ENCODE measurements at places on chromosomes 6 and 20.

GRCh38 chr6:36735110-36736071, 37.8 kb downstream of the RAB44 start:
- peak; percentile 24 for DNase-seq

GRCh38 chr6:98836025-98836961, 1.9 kb downstream of the POU3F2 start:
- no peak for DNase-seq

DNA sequence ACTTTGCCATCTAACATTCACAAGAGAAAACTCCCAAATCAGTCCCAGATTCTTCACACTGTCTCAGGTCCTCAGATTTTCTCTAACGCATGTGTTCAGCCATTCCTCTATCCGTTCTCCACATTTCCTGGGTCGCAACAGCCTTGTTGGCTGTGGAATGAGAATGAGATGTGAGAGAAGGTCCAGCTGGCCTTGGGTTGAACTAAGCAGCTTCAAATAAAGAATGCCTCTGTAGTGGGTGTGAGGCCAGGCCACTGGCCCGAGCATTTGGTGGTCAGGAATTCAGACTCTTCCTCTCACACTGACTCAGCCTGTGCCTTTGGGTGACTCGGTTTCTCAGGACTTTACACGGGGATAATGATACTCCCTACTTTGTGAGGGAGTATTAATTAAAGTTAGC, 73.8 kb upstream of the CCN6 start:
- no peak for DNase-seq

- no peak for DNase-seq
Measured at GRCh38 chr6:143098054-143098671, 37.5 kb downstream of the AIG1 start.

- no peak for DNase-seq
Measured at GRCh38 chr6:41568585-41569384, 22.6 kb downstream of the FOXP4 start.

GRCh38 chr6:11729076-11729475, 49.5 kb downstream of the ADTRP start:
- DNase-seq: no peak

GRCh38 chr20:57155415-57155814, 111.0 kb downstream of the BMP7 start:
- DNase-seq: no peak

DNA sequence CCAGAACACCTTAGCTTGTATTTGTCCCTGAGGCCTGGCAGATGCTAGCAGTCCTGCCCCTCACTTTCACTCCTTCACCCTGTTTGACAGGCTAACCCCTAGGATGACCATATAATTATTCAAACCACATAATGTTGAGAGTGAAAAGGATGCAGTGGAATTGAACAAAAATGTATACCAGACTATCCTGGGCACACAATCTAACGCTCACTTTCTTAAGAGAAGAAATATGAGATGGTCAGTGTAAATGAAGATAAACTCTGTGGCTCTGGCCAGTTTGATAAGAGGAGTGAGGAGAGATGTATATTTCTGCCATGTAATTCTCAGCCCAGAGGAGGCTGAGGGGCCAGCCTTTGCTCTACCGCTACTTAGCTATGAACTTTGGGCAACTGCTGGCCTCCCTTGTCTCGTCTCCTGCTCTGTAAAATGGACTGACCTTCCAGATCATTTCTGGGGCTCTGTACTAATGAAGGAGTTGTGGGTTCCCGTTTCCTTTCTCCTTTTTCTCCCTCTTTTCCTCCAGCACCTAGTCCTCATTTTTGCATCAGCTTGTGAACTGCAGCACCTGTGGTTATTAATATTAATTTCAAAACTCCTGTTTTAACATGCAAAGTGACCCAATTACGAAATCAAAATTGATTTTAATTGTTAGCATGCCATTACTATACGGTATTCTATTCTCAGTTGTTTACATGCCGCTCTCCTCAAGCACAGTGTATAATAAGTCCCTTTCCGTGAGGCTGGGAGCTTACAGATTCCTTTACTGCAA, 92.5 kb upstream of the IYD start:
- no peak for DNase-seq

DNA sequence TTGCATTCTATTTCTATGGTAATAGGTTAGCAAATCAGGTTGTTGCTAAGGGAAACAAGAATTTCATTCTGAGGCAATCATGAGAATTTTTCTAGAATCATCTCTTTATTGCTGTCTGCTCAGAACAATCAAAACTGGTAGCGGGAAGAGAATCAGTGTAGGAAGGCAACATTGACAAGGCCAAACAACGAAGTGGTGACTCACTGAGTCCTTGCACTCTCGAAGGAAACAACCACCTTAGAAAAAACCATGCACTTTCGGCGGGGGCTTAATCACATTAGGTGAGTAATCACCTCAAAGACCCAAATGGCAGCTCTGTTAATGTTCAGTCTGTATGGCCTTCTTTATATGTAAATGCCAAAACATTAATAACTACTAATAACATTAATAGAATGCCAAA, 78.8 kb upstream of the MAP7 start:
- no peak for DNase-seq

- no peak for DNase-seq
Measured at GRCh38 chr20:62336329-62336728, 30.8 kb downstream of the LAMA5 start.

- DNase-seq: no peak
Measured at GRCh38 chr20:19515074-19515473, 243.0 kb upstream of the RIN2 start.

DNA sequence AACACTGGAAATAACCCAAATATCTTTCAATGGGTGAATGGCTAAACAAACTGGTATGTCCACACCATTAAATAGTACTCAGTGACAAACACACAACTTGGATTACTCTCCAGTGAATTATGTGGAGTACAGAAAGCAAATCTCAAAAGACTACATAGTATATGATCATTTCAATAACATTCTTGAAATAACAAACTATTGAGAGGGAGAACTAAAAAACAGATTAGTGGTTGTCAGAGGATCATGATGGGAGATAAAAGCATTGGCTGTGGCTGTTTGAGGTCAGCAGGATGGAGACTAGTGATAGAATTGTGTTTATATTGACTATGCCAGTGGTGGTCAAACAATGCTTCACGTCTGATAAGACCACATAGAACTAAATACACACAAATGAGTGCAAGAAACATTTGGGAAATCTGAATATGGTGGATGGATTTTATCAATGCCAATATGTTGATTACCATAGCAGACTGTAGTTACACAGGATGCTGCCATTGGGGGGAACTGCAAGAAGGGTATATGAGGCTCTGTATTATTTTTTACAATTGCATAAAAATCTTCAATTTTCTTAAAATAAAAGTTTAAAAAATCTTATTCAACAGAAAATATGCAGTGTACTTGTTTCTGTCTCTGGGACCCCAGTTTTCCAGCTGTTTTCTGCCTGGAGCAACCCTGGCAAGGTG, 242.0 kb downstream of the TBXT start:
- no peak for DNase-seq

DNA sequence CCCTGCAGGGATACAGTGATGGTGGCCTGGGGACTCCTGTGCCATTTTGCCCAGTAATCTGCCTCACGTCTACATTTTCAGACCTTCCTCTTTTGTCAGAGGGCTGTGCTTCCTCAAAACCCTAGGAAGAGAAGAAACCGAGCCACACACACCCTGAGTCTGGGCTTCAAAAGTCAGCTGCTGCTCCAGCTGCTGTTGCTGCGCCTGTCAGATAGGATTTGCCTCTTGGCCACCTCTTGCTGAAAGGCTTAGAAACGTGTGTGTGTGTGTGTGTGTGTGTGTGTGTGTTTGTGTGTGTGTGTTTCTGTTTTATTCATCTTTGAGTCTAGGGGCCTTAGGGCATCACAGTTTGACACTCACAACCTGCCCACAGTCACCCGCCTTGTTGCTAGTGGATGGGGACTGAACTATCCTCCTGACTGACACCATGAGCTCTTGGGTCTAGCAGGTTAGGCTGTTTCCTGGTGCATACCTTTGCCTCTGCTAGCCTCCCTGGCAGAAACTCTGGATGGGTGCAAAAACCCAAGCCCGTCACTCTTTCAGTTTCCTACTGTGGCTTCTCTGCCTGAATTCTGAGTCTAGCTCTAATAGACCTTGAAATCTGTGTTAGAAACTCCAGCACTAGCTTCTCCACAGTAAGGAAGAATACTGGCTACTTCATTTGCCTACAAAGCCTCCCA, 94.9 kb upstream of the CEP85L start:
- no peak for DNase-seq

DNA sequence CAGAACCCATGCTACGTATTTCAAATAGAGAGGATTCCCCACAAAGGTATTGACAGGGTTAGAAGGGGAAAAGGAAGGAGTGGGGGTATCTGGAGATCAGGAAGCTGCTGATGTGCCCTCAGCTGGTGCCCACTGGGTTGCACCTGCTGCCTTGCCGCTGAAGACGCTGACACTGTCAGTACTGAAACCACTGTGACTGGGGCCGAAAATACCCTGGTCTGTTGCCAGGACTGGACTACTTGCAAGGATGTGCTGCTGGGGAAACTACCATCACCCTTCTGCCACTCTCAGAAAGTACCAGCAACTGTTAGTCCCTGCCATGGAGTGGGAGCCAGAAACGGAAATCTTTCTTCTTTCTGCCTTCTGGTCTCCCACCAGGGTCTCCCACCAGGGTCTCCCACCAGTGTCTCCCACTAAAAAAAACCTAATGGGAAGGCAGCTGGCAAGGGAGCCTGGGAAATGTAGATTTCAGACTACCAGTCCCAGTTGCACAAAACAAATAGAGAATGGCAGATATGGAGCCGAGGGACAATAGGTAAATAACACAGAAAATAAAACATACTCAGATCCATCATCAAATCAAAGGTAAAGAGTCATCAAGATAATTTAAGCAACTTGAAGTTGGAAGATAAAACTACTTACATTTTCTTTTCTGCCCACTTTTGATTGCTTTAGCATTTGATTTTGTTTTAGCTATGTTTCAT, 204.8 kb downstream of the TPBG start:
- no peak for DNase-seq

DNA sequence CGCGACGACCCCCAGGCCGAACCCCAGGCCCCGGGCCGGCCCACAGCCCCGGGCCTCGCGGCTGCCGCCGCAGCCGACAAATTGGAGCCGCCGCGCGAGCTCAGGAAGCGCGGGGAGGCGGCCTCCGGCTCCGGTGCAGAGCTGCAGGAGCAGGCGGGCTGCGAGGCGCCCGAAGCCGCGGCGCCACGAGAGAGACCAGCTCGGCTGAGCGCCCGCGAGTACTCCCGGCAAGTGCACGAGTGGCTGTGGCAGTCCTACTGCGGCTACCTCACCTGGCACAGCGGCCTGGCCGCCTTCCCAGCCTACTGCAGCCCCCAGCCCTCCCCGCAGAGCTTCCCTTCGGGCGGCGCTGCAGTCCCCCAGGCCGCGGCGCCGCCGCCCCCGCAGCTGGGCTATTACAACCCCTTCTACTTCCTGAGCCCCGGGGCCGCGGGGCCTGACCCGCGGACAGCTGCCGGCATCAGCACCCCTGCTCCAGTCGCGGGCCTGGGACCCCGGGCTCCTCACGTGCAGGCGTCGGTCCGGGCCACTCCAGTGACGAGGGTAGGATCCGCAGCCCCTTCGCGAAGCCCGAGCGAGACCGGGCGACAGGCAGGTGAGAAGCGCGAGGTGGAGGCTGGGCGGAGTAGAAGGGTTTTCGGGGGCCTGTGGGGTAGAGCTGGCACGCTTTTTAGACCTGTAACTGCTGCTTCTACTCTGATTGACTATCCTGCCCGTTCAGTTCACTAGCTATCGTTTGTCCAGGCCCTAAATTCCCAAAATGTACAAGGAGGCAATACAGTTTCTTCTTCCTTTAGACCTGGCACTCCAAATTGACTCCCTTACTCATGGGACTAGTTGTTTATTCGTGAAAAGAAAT, 654 bp downstream of the FAM8A1 start:
- DNase-seq: peak; percentile 42

GRCh38 chr6:41958022-41958856, 16.6 kb upstream of the CCND3 start:
- no peak for DNase-seq

DNA sequence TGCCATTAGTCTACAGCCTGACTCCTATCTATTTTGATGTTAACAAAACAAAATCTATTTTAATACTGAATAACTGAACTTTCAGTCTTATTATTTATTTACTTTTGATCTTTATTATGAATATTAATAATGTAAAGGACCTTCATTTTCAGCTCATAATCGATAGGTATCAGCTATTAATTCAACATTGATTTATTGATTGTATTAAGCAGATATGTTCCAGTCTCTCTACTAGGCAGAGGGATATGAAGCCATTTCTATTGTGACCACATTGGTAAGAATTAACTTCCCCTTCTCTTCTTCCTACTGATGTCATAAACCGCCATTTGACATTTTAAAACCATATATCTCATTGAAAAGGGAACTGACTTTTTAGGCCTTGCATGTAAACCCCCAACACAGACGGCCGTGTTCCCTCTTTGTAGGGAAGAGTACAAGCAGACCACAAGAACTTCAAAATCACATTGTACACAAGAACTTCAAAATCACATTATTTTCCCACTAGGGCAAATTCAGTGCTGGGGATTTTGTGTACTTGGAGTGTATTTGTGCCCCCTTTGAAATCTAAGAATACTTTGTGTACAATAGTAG, 69.5 kb upstream of the FABP7 start:
- no peak for DNase-seq

DNA sequence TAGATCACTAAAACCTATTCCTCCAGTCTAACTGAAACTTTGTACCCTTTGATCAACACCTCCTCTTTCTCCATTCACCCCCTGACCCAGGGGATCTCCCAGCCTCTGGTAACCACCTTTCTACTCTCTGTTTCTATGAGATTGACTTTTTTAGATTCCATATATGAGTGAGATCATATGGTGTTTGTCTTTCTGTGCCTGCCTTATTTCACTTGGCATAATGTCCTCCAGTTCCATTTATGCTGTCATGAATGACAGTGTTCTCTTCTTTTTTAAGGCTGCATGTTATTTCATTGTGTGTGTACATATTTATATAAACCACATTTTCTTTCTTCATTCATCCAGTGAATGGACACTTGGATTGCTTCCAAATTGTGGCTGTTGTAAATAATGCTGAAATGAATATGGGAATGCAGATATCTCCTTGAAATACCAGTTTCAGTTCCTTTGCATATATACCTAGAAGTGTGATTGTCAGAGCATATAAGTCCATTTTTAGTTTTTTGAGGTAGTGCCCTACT, 57.7 kb downstream of the DHX35 start:
- no peak for DNase-seq

DNA sequence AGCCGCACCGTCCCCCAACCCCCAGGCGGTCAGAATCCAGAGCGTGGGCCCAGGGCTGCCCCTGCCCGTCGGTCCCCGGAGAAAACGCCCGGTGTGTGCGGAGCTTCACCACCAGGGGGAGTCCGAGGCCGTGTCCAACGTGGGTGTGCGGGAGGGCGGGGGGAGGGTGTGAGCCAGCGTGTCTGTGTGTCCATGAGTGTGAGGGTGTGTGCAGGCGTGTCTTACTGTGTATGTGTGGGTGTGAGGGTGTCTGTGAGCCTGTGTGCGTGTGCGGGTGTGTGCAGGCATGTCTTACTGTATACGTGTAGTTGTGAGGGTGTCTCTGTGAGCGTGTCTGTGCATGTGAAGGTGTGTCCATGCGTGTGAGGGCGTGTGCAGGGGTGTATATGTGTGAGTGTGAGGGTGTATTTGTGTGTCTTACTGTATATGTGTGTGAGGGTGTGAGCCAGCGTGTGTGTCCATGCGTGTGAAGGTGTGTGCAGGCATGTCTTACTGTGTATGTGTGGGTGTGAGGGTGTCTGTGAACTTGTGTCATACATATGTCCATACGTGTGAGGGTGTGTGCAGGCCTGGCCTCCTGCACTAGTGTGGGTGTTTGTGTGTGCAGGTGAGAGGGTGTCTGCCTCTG, 24.6 kb upstream of the GATA5 start:
- DNase-seq: peak; percentile 83

Data from activated gamma-delta T cell treated with Interleukin-2 at 50 U/mL for 16 hours (primary cell).